ENCODE measurements at places on chromosomes 16 and 17. TPM values are rescaled to one million over a fixed set of nuclear protein-coding genes. Genes with fewer than 3 reads are reported as not detected.

Gene C17orf50
- not detected for total RNA-seq

Gene CLEC3A
- total RNA-seq, result 16.8 TPM

Gene USH1G
- total RNA-seq, result 0.53 TPM

Gene LDHD
- 1.5 TPM for total RNA-seq

Gene TBX21
- 0.11 TPM for total RNA-seq

Gene SLC16A3
- total RNA-seq, result 29.9 TPM

GRCh38 chr16:50835358-50836060 lies 93.6 kb downstream of the CYLD start:
- no peak for DNase-seq

DNA sequence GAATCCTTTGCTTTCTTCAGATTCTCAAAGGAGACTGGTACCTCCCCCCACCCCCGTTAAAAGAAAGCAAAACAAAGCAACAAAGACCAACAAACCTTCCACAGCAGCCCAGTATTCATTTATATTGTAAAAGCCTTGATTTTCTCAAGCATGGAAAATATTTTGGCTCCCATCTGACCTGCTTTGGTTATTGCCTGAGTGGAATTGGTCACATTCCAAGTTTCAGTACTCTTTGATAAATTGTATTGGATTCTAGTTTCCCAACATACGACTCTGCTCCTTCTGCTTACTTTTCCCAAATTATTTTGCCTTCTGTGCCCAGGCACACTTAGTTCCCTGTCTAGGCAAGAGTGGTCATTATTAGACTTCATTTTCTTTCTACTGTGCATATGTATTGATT lies 1.3 kb downstream of the ABCC11 start:
- DNase-seq, result no peak

DNA sequence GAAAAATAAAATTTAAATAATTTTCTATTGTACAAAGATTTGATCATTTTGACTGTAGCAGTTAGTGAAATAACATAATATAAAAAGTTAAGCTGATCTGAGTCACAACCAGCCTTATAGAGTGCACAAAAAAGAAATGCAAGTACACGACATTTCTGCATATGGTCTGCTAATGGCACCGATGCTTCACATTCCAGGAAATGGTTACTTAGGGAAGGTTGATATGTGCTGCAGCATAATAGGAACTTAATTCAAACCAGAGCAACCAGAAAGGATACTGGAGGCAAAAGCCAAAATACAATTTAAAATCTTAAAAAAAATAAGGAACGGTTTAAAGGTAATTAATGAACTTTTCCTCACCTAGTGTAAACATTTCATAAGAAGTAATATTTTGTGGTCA lies 10.0 kb upstream of the CFDP1 start:
- DNase-seq, result no peak

DNA sequence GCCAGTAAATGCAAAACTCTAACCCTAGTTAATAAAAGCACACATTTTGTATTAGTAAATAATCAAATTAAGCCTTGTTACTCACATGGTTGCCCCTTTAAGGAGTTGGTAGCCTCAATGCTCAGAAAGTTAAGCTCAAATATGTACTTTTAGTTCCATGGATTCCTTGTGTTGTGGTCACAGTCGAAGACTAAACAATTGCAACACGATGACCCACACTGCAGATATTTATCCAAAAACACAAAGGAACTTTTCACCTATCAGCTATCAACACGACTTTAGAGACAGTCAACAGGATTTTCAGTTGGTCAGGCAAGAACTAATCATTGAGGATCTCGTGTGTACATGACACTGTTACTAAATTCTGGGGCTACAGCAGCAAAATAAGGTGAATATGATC lies 47.4 kb upstream of the NUDT7 start:
- no peak for DNase-seq

- no peak for DNase-seq
Observed at GRCh38 chr17:562174-562573, 152.5 kb downstream of the VPS53 start.

DNA sequence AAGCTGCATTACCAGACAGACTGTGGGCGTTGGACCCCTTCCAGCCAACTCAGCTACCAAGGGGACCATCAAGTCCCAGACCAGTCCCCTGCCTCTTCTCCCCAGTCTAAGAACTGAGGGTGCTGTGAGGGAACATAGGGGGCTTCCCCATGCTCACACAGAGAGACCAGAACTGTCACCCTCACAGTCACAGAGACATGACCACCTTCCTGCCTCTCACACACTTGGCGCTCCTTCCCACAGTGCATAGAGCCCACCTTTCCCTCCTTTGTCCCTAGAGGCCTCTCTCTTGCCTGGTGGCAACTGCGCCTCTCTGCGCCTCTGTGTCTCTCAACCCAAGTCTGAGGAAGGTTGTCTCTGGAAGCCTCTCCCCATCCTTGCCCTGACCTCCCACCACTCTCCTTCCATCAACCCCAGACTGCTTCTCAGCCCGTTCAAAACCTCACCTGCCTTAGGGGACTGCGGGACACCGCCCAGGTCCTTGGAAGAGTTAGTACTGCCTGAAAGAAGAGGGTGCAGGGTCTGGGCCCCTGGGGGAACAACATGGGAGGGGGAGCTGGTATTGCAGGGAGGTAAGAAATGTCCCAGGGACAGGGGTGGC lies 6.1 kb upstream of the LHX1 start:
- no peak for DNase-seq

- no peak for DNase-seq
Observed at GRCh38 chr17:78575340-78575739, 1.9 kb downstream of the DNAH17 start.

GRCh38 chr17:17073030-17073564 lies 30.8 kb downstream of the MPRIP start:
- DNase-seq, result no peak

DNA sequence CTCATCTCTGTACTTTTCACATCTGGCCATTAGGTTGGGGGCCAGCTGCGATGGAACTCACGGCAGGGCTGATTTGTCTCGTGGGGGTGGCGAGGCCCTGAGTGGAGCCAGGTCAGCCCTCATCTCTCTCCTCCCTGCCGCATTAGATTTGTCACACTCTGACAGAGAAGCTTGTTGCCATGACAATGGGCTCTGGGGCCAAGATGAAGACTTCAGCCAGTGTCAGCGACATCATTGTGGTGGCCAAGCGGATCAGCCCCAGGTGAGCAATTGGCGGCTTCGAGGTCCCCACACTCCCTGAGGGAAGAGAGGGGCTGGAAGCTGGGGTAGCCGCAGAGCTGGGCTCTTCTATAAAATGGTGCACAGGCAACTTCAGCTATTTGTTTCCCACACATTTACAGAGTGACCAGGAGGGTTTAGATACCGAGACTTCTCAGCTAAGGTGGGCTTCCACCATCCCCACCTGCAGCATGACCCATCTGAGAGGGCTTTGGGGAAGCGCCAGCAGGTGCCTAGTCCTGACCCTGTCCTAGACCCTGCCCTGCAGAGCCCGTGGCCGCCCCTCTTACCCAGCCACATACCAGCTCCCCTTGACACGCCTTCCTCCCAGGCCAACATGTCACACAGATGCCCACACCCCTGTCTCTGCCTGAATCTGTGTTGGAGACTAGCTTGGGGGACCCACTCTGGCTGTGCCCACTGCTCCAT lies 8.4 kb downstream of the TMEM98 start:
- DNase-seq, result no peak

DNA sequence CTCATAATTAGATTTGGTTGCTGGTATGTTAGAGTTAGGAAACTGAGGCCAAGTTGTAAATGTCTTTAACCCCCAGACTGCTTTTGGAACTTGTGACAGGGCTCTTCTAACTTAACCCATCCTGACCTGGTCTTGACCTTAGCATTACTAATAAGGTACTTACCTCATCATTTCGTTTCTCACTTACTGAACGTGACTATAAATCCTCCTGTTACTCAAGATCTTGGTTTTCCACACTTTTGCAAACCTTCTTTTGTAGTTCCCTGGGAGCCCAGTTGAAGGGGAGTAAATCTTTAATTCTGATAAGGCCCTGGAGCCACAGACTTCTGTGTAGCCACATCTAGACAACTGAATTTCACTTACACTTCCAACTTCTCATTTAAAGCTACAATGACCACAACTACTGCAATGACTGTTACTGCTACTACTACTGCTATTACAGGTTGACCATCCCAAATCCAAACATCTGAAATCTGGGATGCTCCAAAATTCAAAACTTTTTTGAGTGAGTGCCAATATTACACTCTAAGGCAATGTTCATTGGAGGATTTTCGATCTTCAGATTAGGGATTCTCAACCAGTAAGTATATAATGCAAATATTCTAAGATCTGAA lies 248.8 kb upstream of the TBX2 start:
- DNase-seq, result no peak
